RWPE2 (cell line): ENCODE measurements at places on chromosomes 1 and 21.

- no peak overlapping the region for H3K4me3 ChIP-seq
- H3K27ac ChIP-seq: no peak overlapping the region
- no peak for DNase-seq
- H3K4me1 ChIP-seq: no peaks in the 10 kb centered on the region
- H3K27me3 ChIP-seq: no peaks in the 10 kb centered on the region
- no peaks in the 10 kb centered on the region for H3K36me3 ChIP-seq
Observed at GRCh38 chr21:42247716-42248115, 28.8 kb downstream of the ABCG1 start.

DNA sequence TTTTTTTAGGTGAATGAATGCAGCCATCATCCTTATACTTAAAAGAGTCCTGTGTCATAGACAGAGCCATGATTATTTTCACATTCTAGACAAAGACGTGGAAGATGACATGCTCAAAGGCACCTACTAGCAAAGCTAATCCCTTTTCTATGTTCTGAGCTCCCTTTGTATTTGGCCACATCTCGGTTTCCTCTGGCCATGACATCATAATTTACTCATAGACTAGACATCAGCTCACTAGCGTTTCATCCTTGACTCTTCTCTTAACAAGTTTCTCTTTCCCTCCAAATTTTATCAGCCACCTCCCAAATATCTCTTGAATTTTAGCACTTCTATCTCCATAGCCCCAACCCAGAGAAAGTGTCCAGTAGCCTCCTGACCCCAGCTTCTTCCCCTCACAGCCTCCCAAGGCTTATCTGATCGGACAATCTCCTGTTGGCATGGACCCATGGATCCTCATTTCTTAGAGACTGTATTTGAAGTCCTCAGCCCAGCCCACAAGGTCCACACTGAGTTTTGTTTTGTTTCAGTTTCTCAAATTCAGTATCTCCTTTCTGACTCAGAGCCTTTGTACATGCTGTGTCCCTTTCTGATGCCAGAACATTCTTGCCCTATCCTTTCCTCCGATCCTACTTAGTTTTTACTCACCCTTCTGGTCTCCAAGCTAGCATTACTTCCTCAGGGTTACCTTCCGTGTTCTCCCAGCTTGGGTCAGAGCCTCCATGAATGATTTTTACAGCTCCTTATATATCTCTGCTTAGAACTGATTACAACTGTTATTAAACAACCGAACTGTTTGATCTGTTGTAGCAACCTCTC, 33.0 kb upstream of the EPS8L3 start:
- peaks cover 29% of the 10 kb centered on the region for H3K4me1 ChIP-seq
- no peaks in the 10 kb centered on the region for H3K36me3 ChIP-seq
- no peak overlapping the region for H3K4me3 ChIP-seq
- DNase-seq: no peak

DNA sequence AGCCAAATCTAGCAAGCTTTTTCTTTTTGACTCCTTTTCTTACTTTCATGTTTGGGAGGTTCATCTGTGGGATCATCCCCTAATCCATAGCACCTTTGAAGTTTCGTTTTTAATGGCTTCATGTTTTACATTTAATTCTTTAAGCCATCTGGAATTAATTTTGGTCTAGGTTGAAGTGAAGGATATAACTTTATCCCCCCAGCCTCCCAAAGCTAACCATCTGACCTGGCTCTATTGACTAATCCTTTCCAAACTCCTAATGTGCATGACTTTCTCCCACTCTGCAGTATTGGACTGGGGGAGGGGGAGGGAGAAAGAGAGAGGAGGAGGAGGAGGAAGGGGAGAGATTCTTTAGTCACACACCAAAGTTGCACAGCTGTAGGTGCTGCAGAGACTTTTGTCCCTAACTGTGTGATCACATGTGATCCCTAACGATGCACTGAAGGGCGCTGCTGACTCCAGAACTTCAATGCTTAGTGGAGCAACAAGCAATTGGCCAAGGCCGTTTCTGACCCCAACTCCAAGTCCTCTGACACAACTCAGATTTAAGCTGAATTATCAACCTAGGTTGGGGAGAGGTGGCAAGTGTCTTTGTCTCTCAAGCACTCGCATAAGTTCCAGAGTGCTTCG, 191.6 kb downstream of the HUNK start:
- H3K4me1 ChIP-seq: no peaks in the 10 kb centered on the region
- H3K27ac ChIP-seq: no peak overlapping the region
- no peaks in the 10 kb centered on the region for H3K36me3 ChIP-seq

DNA sequence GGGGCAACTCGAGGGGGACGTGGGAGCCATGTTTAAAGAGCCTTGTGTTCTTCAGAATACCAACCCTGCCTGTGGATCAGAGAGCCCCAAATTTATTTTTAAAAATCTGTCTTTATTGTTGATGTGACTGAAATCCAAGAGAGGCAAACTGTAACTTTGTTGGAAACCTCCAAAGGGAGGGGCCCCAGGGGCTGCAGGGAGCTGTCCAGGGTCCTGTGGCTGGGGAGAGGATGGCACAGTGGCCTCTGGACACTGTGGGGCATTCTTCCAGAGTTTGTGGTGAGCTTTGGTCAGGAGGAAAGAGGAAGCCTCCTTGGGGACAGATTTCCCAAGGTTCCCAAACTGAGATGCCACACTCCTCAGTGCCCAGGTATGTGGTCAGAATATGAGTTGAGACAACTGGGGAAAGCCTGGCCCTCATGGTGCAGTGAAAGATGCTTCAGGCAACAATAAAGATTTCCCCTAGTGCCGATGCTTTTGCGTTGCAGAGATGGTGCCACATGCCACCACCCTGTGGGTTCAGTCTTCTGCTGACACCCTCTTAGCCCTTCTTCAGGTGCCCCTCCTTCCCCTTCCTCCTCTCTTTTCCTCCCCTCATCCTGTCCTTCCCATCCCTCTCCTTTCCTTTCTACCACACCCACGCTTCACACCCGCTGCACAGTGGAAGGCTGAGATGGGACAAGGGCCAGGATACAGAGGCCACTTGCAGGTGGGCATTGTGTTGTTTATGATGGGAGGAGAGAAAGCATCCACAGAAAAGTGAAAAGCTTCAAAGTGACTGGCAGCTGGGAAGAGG, 122.1 kb downstream of the UCK2 start:
- no peaks in the 10 kb centered on the region for H3K36me3 ChIP-seq
- H3K4me1 ChIP-seq: no peaks in the 10 kb centered on the region
- no peak overlapping the region for H3K27ac ChIP-seq

- no peaks in the 10 kb centered on the region for H3K36me3 ChIP-seq
- H3K27ac ChIP-seq: no peak overlapping the region
- no peaks in the 10 kb centered on the region for H3K27me3 ChIP-seq
- no peaks in the 10 kb centered on the region for H3K4me1 ChIP-seq
- H3K4me3 ChIP-seq: no peak overlapping the region
- DNase-seq: no peak
Observed at GRCh38 chr21:14088391-14088790, 122.4 kb downstream of the LIPI start.

- H3K27me3 ChIP-seq: no peaks in the 10 kb centered on the region
- H3K4me1 ChIP-seq: no peaks in the 10 kb centered on the region
- no peaks in the 10 kb centered on the region for H3K36me3 ChIP-seq
- no peak overlapping the region for H3K27ac ChIP-seq
Observed at GRCh38 chr1:192876633-192877032, 67.8 kb downstream of the RGS2 start.
